ENCODE measurements at places on chromosomes 4 and X. TPM values are rescaled to one million over a fixed set of nuclear protein-coding genes. Genes with fewer than 3 reads are reported as not detected.

- no peak for DNase-seq
Measured at GRCh38 chr4:185792384-185793115, 19.4 kb downstream of the SORBS2 start.

DNA sequence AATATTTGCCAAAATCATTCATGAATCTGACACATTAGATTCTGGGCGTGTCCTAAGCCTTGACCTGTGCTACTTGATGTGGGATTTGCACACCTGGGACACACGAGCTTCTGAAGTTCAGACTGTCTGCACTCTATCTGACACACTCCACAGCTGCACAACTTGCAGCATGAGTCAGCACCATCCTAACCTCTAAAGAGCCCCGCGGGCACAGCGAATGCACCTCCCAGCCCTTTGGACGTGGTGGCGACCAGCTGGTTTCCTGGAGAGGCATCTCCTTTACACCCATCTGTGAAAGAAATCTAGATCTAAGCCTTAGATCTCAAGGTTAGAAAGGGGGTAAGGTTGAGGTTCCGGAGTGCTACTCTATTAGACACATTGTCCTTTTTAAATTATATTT, 69.2 kb downstream of the SORBS2 start:
- no peak for DNase-seq

- no peak for DNase-seq
Measured at GRCh38 chr4:115110191-115111181, 2.9 kb downstream of the NDST4 start.

DNA sequence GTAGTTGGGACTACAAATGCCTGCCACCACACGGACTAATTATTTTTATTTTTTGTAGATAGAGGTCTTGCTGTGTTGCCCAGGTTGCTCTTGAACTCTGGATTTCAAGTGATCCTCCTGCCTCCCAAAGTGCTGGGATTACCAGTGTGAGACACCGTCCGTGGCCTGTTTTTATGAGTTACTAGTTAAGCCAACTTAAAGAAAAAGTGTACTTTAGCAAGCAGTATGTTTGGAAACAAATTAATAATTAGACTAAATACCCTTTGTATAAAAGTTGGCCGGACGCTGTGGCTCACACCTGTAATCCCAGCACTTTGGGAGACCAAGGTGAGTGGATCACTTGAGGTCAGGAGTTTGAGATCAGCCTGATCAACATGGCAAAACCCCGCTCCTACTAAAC, 14.2 kb upstream of the PTPN13 start:
- no peak for DNase-seq

GRCh38 chr4:80592950-80593349, 257.4 kb downstream of the CFAP299 start:
- DNase-seq = no peak

- DNase-seq = no peak
Measured at GRCh38 chr4:39324446-39324845, 41.7 kb downstream of the RFC1 start.

DNA sequence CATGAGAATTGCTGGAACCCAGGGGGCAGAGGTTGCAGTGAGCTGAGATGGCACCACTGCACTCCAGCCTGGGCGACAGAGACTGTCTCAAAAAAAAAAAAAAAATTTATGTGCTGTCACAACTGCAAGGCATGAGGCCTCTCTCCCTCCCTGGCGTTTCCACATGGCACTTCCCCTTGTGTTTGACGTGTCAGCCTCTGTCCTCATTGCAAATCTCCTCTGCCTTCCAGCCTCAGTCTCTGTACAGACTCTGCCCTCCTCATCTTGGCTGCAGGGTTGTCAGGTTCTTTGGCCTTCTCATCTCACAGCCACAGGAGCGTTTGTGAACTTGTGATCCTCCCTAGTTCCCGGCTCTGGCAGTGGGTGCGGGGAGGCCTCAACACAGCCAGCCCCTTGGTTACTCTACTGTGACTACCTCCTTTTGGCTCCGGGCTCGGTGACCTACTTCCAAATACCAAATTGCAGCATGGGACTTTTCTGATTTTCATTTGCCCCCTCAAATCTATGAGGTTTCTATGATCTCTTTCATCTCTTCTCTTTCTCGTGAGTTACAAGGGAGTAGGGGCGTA, 250.0 kb downstream of the CBR4 start:
- no peak for DNase-seq

DNA sequence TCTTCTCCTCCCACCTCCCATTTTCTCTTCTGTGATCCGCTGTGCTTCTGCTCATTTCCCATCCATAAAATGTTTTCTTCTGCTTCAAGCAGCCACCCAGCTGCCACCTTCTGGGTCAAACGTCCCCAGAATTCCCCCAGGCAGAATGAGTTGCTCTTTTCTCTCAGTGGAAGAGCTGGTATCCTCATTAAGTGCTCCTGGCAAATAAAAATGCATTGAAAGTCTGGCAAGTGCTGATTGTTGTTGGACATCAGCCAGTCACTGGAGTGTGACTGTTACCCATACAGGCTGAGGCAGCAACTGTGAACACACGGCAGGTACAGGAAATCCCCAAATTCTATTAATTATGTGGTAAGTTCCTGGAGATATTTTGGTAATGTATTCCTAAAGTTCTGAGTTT, 52.6 kb downstream of the LIMCH1 start:
- DNase-seq = no peak

DNA sequence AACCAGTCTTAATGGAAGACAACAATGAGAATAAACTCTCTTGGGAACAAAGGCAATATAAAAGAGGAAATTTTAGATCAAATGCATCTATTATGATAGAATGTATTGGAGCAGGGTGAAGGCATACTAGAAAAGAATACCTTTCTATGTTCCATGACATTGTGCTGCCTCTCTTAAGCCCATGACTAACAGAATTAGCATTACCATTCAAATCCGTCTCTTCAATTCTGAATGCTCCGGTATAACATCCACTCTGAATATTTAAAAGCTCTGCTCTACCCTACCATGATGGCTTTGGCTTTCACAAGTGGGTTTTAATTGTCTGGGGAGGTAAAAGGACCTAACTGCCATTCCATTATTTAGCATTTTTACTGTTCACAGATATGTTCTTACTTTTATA, 1878.4 kb downstream of the ARAP2 start:
- no peak for DNase-seq

DNA sequence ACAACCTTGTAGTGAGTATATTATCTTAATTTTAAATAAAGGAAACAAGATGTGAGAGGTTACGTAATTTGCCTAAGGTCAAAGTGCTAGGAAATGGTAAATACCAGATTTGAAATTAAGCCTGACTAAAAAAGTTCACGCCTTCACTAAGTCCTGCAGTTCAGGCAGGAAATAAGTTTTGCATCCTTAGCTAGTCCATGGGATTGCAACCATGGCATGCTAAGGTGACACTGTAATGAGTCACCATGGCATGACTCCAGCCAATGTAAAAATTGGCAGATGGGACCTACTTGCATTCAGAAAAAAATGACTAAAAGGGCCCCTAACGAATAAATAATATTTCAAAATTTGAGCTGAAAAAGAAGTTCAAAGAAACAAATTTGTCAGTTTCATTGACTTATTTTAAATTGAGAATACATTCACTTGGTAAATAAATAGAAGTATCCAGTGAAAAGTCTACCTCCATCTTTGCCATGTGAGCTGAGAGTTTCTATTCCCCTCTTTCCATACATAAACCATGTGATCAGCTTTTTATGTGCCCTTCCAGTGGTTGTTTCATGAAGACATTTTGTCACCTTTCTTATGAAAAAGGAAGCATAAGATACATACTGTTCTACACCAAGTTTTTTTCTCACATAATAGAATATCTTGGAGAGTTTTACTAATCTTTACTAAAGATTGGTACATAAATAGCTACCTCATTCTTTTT, 72.4 kb downstream of the ANKRD50 start:
- DNase-seq = no peak

- DNase-seq = no peak
Measured at GRCh38 chr4:48585401-48585800, 95.3 kb downstream of the ZAR1 start.

GRCh38 chrX:153854702-153855101, 24.4 kb upstream of the PDZD4 start:
- DNase-seq = no peak

GRCh38 chr4:146334862-146335449, 120.6 kb downstream of the REELD1 start:
- DNase-seq = no peak

GRCh38 chrX:119638725-119639471, 32.7 kb upstream of the NKRF start:
- DNase-seq = no peak

DNA sequence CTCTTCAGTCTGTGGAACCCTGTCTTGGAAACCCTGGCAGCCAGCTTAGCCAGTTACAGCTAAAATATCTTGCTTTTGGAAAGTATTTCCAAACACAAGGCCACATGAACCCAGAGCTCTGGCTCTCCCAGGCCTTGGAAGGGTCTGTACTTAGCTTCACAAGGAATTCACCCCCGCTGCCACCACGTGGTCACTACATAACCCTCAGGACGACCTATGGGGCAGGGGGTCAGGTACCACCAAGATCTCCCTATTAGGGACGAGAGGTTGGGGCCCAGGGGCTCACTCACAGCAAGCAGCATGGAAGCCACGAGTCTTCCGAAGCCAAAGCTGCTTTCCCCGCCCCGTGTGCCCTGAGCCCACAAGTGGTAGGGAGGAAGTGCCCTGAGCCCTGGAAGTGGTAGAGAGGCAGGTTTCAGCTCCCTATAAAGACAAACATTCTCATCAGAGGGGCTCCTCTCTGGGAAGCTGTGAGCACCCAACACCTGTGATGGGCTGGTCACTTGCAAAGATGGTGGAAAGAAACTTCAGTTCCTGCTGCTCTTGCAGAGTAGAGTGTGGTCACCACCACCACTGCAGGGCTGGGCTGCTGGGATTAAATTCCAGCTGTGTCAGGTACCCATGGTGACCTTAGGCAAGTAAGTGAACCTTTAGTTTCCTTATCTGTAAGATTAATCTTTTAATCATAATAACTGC, 4.7 kb upstream of the JAKMIP1 start:
- DNase-seq = no peak

DNA sequence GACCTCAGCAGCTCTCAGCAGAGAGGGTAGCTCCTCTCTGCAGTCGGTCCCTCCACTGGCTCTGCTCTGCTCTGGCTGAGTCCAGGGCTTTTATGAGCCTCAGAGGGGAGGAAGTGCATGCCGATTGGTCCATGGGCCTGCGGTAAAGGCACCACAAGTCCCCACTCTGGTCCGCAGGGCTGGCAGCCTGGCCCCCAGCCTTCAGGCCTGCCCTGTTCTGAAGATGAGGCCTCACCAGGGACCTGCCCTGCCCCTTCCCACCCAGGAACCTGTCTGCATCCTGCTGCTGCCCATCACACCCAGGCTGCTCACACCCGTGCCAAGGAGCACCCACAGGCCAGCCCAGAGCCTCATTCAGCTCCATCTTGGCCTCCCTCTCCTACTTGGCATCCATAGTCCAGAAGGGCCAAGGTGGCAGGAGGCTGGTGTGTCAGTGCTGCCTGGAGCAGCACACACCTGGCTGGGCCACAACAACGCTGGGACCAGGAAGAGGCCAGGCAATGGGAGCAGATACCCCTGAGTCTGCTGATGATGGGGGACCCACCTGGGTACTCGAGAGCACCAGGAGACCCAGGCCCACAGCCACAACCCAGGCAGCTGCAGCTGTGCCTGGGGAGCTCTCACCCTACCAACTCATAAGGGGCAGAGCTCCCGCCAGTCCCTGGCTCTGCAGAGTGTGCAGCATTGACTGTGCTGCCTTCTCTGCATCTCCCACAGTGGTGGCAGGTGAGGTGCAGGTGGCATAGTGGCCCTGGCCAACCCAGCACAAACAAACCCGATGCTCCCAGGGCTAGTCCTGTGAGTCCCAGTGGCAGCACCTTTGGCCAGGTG, 191.9 kb upstream of the NUDT6 start:
- DNase-seq = no peak

NLRP2B gene
- total RNA-seq = not detected

MAGEA1 gene
- total RNA-seq = not detected

SLC6A8 gene
- 0.41 TPM for total RNA-seq

TRIM75 gene
- total RNA-seq = not detected

ART3 gene
- total RNA-seq = not detected
